ENCODE measurements at places on chromosomes 4 and X.

DNA sequence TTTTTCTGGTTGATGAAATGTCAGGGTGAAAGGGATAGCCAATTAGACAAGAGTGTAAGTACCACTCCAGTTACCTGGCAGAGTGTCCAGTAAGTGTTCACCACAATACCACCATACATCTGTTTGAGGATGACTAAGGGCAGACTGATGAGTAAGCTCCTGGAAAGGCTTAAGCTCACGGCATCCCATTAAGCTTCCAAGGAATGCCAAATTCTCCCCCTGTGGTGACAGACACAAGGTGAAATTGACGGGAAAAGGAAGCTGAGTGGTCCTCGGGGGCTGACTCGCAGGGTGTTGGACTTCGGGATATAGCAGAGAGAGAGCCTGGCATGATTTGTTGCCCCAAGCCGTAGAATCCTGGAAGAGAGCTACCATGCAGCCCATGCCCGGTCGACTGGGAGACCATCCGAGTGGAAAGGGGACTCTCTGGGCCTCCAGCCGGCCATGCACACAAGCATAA lies 7.6 kb upstream of the BST1 start:
- DNase-seq, result no peak

GRCh38 chr4:37051111-37051510 lies 193.4 kb upstream of the NWD2 start:
- no peak for DNase-seq

GRCh38 chrX:15474028-15474427 lies 19.1 kb downstream of the PIR start:
- DNase-seq, result no peak

GRCh38 chrX:111395149-111395548 lies 16.8 kb downstream of the DCX start:
- DNase-seq, result no peak

GRCh38 chr4:58074382-58074781 lies 964.2 kb upstream of the IGFBP7 start:
- no peak for DNase-seq

DNA sequence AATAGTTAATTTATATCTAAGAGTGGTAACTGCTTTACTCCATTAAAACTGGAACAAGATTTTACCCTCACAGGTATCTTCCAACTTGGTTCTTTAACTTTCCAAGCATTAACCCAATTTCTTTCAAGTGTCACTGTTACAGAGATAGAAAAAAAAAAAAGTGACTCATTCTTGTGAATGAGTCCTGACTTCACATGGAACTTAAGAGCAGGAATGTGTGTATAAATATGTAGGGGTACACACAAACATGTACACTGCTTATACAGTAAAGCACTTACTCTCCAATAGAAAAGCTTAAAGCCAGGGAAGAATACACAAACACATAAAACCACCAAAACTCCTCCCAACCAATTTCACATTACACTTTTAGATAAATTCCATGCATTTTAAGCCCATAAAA lies 38.8 kb downstream of the TAPT1 start:
- DNase-seq, result no peak

DNA sequence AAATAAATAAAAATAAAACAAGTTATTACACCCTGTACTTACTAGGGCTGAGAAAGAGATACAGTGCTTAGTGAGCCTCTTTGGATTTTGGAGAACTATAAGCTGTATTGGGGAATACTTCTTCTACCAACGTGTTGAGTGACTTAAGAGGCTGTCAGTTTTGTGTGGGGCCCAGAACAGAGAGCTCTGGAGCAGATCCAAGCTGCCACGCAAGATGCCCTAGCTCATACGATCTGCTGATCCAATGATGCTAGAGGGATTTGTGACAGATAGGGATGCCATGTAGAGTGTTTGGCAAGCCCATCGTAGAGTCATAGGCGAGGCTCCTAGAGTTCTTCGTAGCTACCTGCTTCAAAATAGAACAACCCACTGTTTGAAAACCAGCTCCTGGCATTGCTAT lies 60.3 kb upstream of the KLF3 start:
- no peak for DNase-seq

GRCh38 chr4:64889906-64890610 lies 480.8 kb upstream of the TECRL start:
- DNase-seq, result no peak

GRCh38 chr4:83724485-83725335 lies 188.8 kb downstream of the GPAT3 start:
- DNase-seq, result no peak

DNA sequence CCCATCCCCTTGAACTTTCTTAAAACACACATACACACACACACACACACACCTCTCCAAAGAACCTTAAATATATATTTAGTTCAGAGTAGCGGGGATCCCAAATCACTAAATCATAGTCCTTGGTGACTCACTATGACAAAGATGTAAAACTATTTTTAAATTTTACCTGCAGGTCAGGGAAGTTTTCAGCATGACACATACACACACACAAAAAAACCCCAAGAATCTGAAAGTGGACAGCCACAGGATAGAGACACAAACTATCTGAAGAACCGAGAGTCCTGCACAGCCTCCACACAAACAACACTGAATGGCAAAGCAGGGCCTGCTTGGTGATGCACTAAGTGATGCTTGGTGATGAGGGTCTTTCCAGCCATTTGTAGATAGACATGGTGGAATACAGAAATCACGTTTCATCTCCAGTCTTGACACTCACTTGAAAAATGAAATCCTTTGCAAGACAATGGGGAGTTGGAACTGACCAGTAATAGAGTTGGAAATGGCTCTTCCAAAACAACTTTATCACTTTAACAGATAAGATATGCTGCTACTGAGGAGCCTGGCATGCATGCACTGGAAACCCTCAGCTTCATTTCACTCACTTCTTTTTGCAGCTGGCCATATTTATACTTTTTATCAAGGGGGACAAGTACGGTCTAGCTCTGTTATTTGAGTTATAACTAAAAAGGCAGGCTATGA lies 307.3 kb downstream of the RAPGEF2 start:
- no peak for DNase-seq

GRCh38 chr4:173651651-173652282 lies 121.7 kb upstream of the HAND2 start:
- DNase-seq, result no peak

GRCh38 chr4:34851411-34851810 lies 1392.9 kb downstream of the ARAP2 start:
- DNase-seq, result no peak

GRCh38 chr4:149845743-149846142 lies 30.1 kb upstream of the IQCM start:
- no peak for DNase-seq

GRCh38 chrX:155997436-155997835 lies at the start of gene IL9R:
IL9R (plus strand) TSS chrX:155997696; CDS start chrX:155997760, 64 bp downstream.
- peak; percentile 34 for DNase-seq

DNA sequence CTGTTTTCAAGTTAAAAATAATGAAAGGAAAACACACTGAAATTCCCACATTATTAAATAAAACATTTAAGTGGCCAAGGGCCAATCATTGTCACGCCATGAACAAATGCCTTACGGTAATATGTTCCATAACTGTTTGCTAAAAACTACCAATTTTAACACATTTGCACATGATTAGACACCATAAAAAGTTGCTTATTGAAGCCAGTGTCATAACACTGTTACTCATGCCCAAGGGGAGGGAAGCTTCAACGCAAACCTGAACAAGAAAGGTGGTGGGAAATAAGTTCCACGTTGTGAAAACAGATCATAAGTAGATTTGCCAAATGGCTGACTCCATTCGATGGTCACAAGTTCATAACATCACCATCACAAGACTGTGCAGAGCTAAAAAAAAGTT lies 739.3 kb upstream of the FAM241A start:
- DNase-seq, result no peak

DNA sequence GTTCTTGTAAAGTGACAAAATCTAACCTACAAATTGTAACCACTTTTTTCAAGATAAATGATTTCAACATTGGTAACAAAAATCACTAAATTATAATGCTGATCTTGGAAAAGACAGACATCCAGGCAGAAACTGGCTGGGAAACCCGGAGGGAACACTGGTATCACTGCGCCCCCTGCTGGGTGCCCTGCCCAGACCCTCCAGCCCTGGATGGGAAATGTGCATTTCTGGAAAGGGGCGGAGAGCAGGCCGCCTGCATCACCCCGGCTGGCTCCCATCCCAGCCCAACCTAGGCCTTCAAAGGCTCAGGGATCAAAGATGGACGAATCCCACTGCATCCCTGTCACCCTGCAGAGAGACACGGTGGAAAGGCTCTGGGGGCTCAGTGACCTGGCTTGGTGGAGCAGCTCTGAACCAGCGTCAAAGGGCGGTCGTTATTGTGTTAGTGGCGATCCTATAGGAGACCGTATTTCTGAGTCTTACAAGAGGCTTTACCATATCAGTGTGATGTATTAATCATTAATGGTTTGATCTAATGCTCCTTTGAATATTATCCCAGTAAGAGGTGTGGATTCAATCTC lies 37.3 kb downstream of the ACOX3 start:
- peak; percentile 10 for DNase-seq

- no peak for DNase-seq
Measured at GRCh38 chrX:139077281-139078250, 366.0 kb upstream of the FGF13 start.

- DNase-seq, result peak; percentile 65
Measured at GRCh38 chr4:4334798-4335520, 44.9 kb downstream of the ZBTB49 start.

DNA sequence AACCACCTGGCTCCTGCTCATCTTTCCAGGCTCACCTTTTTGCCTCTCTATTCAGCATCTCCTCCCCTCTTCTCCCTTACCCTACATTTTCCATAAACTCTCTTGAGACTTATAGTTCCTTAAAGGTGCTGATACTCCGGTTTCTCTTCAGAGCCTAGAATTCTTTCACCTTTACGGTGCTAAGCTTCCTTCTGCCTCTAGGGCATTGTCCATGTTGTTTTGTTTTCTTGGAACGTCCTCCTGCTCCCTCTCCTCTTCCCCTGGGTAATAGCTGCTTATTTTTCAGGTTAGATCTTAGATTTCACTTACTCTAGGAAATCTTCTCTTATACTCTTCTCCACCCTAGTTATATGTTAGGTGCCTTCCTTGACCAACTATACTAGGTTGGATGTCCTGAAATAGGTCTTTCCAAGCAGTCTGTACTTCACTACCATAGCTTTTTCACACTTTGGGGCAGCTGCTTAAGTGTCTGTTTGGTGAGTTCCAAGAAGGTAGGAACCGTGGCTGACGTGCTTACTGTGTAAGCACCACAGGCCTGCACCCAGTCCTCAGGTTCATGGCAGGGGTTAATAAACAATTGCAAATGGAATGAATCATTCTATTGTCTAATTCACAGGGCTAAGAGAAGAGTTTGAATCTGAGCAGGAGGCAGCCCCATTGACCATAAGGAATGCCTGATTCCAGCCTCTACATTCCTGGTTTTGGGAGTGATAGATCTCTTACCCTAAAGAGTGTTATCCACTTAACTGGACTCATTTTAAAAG lies 227.5 kb downstream of the MGST2 start:
- DNase-seq, result no peak

DNA sequence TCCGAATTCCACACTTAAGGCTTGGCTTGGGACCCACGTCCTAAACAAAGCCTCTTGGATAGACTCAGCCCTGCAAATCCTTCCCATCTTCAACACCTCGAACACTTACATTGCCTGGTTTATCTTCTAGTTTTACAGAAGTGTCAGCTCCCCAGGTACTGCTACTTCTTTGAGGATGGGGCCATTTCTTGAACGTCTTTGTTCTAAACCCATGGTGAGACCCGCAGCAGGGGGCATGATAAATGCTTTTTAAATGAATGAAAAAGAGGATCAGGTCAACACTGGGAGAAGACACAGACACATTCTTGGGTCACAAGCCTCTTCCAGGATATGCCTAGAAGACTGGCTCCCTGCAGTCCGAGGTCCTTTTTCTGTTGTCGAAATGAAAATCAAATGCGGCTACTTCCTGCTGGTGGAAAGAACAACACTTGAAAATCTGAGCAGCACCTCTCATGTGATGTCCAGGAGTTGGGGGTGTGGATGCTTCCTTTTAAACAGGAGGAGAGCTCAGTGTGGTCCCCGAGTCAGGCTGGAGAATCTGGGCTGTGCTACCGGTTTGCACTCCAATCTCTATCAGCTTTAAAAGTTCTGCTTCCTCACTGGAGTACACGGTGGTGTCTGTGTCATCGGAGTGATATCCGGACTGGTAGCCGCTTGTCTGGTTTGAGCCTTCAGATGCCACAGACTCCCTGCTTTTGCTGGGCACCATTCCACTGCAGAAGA lies 45.8 kb downstream of the KDR start:
- no peak for DNase-seq
